Adrenal gland (tissue), 19 donors: ENCODE measurements at places on chromosomes 7 and 10. TPM values are rescaled to one million over a fixed set of nuclear protein-coding genes. Genes with fewer than 3 reads are reported as not detected.

DNA sequence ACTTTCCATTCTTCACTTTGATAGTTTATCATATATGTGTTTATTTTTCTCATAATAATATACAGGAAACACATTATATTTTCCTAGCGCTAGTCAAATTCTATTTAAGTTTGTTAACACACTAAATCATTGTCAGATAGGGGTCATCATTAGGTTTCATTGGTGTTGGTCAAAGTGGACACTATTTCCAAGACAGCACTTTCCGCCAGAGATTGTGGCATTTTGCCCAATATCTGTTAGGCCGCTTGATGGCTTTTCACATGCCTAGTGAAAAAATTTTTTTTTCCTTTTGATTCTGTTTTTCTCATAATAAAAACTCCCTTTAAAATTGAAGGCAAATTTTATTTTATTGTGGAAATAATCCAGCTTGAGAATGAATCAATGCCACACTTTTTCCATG, 495.4 kb upstream of the AKR1E2 start:
- no peak for DNase-seq

The PILRB gene
- total RNA-seq: 18.6 TPM

DNA sequence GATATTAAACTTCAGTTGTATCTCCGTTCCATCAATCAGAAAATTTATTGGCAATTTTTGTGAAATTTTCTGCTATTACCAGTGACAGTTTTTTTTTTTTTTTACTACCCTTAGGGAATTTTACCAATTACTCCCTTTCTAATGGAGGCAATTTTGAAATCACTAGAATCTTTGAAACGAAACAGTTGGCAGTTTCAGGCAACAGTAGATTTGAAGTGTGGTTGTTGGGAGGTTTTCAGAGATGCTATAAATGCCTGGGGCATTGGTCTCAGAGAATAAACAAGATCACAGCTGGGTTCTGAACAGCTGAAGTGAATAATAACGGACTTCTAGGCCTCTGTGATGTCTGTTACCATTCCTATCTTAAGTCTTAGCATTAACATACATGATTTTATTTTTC, 535.9 kb upstream of the POT1 start:
- no peak for DNase-seq

The PAPSS2 gene
- 252 TPM for total RNA-seq

GRCh38 chr7:132463922-132464321, 112.3 kb downstream of the PLXNA4 start:
- DNase-seq: no peak

The RNF148 gene
- total RNA-seq: 0.88 TPM

- no peak for DNase-seq
These were observed 157.8 kb downstream of the SNX10 start for GRCh38 chr7:26449175-26450165.

GRCh38 chr7:156640949-156641485, 443 bp downstream of the RNF32 start:
- no peak for DNase-seq

- DNase-seq: peak; percentile 19
These were observed 171.9 kb upstream of the CACNA2D1 start for GRCh38 chr7:82615527-82615926.

The SPDYE2 gene
- not detected for total RNA-seq

DNA sequence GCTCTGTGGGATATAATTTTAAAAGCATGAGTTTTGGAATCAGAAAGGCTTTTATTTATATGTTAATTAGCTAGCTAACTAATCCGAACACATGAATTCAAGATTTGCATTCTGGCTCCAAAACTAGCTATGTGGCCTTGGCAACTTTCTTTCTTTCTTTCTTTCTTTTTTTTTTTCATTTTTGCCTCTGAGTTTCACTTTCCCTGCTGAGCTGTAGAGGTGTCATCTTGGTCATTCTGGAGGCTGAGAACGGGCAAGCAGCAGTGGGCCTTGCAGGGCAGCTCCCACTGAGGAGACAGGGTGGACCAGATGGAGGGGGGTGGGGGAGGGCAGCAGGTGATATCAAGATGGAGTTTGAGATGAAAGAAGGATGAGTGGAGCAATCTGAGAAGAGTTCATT, 24.8 kb upstream of the SFMBT2 start:
- DNase-seq: no peak

The CRYGN gene
- total RNA-seq: not detected

DNA sequence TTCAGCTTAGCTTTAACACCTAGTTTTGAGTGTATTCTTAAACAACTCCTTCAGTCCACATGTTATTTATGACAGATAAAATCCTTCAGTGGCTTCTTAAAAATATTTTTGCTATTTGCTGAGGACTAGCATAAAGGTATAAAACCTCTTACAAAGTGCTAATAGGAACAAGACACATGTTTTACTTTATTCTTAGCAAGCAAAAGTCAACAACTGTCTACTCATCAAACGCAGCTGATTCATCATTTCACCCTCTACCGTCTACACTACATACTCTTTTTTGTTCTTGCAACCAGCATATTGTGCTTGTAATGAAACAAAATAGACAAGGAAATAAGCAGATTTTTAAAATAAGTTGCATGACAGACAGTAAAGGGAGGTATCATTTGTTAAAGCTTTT, 319.7 kb downstream of the SNX13 start:
- no peak for DNase-seq

The PRSS37 gene
- total RNA-seq: not detected

DNA sequence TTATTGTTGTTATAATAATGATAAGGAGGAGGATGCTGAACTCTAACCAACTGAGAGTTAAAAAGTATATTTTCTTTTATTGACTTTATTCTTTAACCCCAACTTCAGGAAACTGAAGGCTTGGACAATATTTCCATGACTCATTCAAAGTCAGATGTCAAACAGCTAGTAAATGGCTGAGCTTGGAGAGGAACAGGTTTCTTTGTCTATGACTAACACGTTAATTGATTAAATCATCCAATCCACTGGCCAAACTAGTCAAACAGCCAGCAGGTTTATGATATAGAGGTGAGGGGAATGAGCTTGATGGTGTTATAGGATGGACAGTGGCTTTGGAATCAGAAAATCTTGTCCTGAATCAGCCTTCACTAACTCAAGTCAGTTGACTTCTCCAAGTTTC, 119.1 kb upstream of the WDR11 start:
- DNase-seq: no peak

DNA sequence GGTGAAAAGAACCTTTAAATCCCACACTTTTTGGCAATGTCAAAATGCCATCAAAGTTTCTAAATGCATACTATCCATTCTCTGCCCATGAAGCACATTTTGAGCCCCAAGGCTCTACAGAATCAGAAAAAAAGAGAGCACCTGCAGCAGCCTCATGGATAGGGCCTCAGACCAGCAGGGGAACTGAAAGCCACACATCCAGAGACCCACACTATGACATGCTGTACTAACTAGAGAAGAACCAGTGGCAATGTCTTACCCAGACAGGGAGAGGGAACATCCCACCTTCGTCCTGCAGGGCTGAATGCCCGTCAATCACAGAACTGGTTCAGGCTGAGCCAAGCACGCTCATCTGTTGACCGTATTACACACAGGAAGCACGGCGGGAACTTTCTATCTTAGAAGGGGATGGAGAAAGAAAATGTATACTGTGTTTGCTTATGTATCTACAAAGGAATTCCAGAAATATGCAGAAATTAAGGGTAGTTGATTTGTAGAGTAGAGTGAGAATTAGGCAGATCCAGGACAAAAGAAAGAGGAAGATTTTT, 237.2 kb downstream of the GLI3 start:
- no peak for DNase-seq

- no peak for DNase-seq
These were observed 45.6 kb upstream of the SCIN start for GRCh38 chr7:12524794-12525386.

DNA sequence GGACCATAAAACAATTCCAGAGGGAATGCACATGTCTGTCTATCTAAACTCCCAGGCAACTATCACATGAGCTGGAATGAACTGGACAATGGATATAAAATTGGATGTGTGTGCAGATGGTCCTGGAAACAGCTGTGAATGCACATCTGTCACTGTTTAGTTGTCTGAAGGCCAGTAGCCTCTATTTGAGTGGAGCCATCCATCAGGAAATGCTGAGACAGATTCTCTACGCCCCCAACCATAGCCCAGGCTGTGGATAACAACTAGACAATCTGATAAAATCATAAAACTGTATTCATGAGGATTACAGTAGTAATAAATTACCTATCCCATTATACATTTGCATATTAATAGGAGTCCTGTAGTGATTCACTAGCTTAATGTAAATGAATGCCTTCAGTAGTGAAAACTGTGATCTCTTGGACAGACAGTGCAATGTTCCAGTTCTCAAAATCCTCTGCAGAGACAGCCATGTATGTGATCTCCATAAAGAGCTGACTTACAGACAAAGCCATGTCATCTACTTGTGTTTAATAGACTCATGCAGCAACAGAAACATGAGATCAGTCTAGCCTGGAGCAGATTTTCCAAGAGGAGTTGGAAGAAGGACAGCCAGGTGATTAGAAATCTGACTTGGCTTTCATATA, 907.6 kb downstream of the KCNMA1 start:
- DNase-seq: no peak

DNA sequence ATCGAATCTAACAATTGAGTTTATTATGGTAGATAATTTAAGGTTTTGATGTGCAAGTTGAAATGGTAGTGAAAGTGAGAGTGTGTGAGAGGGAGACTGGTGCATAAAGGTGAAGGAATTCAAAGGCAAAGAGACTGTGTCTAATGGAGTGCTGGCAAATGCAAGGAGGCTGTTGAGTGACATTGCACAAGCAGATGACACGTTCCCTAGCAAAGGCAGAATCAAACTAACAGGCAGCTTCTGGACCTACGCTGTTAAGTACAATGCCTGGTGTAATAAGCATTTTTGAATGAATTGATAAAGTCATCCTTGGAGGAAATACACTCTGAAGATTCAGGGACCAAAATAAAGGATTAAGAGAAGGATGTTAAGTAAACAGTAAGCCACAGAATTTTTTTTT, 11.7 kb upstream of the GPR141 start:
- no peak for DNase-seq
